BJ (cell line): ENCODE measurements at places on chromosomes 6 and 20.

- no peak for DNase-seq
Measured at GRCh38 chr6:18410412-18410811, 23.3 kb downstream of the RNF144B start.

- peak; percentile 96 for DNase-seq
Measured at GRCh38 chr6:160974304-160974771, 17.2 kb upstream of the MAP3K4 start.

DNA sequence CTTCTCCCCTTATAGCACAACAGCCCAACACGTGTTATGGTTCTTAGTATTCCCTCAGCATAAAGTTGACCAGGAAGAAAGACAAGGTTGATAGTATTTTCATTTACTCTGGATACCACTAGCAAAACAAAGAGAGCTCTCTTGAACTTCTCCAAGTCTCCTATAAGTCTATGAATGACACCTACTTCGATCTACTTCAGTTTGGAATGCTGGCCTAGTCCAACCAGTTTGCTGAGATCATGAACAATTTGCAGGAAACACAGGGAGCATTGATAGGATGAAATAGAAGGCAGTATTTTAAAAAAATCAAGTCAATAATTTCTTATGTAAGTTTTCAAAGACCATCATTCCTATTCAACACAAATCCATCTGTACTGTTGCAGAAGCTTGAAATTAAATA, 93.6 kb downstream of the GJA10 start:
- no peak for DNase-seq

- peak; percentile 34 for DNase-seq
Measured at GRCh38 chr20:13009682-13010406, 1.1 kb downstream of the SPTLC3 start.

DNA sequence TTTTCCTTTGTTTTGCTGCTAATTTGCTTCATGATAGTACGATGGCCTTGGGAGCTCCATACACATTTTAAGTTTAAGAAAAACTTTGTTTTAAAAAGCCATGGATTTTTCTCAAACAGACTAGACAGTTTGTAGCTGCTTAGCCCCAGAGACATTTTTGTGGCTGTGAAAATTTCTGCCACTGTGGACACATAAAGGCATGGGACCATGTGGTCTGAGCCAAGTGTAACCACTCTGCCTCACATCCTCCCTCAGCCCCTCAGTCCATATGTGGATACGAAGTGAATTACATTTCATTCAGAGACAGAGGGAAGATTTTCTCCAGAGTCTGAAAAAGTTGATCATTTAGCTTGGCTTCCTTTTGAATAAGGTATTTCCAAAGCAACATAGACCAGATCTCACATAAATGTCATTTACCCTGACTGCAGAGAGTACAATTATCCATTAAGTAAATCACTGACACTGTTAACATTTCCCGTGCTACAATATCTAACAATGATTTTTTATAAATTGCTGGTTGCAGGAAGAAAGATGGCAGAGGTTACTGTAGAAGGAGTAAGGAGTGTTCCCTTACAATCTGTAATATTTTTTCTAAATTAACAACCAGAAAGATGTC, 87.4 kb downstream of the GJA1 start:
- DNase-seq: no peak
